ENCODE measurements at places on chromosomes 7 and 10.

DNA sequence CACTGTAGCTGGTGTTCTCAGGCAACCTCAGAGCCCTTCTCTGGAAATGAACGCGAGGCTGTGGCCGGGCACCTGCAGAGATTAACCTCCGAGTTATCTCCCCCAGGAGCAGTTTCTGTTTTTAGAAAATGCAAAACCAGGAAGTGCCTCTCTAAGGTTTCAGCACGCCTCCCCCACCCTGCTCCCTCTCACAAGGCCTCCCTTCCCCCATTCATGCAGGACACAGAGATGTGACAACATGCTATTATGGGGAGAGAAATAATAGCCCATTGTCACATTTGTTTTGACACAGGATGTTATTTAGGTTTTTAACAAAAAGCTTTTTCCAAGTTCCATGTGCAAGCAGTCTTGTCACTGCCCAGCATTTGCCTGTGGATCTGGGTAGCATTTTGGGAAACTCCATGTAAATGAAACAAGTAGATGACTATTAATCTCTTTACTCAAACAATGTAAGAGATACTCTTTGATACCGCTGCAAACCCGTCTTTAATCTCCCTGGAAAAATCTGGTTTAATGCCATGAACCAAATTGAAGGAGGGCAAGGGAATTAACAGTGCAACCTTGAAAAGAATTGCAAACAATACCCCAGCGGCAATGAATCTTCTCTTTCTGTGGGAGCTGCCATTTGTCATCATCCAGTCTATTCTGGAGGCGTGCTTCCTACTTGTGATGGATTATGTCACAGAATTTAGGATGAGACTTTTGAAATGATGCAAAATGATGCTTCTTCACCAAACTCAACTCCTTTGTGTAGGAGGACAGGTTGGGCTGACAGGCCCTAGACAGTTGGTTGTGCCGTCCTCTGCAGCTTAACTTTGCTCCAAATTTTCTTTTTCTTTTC is 86.5 kb upstream of the NMT2 start:
- no peaks in the 10 kb centered on the region for H3K27me3 ChIP-seq
- peak overlapping the region; percentile 6 for H3K4me3 ChIP-seq
- H3K4me1 ChIP-seq: peaks cover 6% of the 10 kb centered on the region
- no peaks in the 10 kb centered on the region for H3K36me3 ChIP-seq

GRCh38 chr7:25028370-25029021 is 48.5 kb upstream of the OSBPL3 start:
- no peak overlapping the region for H3K27ac ChIP-seq
- H3K4me3 ChIP-seq: no peak overlapping the region
- no peak for DNase-seq
- H3K4me1 ChIP-seq: no peaks in the 10 kb centered on the region

- no peak overlapping the region for H3K27ac ChIP-seq
- no peaks in the 10 kb centered on the region for H3K4me1 ChIP-seq
- H3K4me3 ChIP-seq: no peak overlapping the region
Measured at GRCh38 chr10:75688506-75689300, 257.3 kb downstream of the LRMDA start.

DNA sequence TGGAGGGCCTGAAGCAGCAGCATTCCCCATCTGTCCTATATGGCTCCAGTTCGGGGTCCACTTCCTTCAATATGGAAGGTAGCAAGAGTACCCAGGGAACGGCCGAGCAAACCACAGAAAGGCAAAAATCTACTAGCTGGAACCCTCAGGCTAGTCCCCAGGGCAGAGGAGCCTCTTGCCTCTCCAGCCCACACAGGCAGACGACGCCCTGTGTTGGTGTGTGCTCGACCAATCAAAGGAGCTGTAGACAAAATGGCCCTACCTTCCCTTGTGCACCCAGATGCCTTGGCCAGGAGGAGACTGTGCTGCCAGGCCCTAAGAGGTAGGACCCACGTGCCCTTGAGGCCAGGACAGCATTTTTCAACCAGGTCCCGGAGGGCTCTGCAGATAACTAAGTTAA is 91.5 kb downstream of the FAM53B start:
- H3K4me1 ChIP-seq: peaks cover 92% of the 10 kb centered on the region
- no peaks in the 10 kb centered on the region for H3K27me3 ChIP-seq
- no peaks in the 10 kb centered on the region for H3K36me3 ChIP-seq
- no peak for DNase-seq
- no peak overlapping the region for H3K4me3 ChIP-seq

DNA sequence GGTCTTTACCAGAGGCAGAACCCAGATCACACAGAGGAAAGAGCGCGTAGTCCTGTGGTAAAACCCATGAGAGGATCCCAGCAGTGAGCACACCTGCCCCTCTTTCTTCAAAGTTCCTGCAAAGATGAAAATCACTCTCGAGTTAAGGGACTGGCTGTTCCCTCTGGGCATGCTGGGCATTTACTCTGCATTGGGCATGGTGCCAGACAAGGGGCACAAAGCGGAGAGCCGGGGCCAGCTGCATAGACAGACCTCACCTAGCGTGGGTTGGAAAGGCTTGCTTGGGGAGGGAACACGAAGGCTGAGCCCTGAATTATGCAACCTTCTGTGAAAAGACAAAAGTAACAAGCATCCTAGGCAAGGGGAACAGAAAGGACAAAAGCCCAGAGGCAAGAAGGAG is 120.0 kb upstream of the TCERG1L start:
- H3K4me3 ChIP-seq: no peak overlapping the region
- no peak overlapping the region for H3K27ac ChIP-seq
- no peaks in the 10 kb centered on the region for H3K4me1 ChIP-seq
- no peak for DNase-seq
- H3K27me3 ChIP-seq: no peaks in the 10 kb centered on the region

DNA sequence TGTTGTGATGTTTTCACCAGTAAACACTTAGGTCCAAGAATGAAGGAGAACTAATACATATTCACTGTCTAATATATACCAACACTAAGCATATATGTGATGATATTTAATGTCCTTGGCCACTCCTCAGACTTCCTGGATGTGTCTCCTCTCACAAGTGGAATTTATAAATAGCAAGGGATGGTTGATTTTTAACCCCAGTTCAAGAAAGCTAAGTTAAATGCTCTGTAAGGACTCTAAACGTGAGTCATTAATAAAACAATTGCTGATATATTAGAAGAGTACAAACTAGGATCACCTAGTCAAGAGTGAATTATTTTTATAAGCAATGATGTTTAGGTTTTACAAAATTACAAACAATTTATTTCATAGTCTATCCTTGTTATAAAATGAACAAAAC is 355.9 kb upstream of the TMEM229A start:
- H3K27me3 ChIP-seq: no peaks in the 10 kb centered on the region
- H3K4me1 ChIP-seq: no peaks in the 10 kb centered on the region
- no peaks in the 10 kb centered on the region for H3K36me3 ChIP-seq
- DNase-seq: no peak

- H3K27me3 ChIP-seq: no peaks in the 10 kb centered on the region
- H3K4me3 ChIP-seq: no peak overlapping the region
- H3K27ac ChIP-seq: no peak overlapping the region
- H3K4me1 ChIP-seq: no peaks in the 10 kb centered on the region
- no peak for DNase-seq
Measured at GRCh38 chr7:29386196-29386765, 177.4 kb upstream of the PRR15 start.

DNA sequence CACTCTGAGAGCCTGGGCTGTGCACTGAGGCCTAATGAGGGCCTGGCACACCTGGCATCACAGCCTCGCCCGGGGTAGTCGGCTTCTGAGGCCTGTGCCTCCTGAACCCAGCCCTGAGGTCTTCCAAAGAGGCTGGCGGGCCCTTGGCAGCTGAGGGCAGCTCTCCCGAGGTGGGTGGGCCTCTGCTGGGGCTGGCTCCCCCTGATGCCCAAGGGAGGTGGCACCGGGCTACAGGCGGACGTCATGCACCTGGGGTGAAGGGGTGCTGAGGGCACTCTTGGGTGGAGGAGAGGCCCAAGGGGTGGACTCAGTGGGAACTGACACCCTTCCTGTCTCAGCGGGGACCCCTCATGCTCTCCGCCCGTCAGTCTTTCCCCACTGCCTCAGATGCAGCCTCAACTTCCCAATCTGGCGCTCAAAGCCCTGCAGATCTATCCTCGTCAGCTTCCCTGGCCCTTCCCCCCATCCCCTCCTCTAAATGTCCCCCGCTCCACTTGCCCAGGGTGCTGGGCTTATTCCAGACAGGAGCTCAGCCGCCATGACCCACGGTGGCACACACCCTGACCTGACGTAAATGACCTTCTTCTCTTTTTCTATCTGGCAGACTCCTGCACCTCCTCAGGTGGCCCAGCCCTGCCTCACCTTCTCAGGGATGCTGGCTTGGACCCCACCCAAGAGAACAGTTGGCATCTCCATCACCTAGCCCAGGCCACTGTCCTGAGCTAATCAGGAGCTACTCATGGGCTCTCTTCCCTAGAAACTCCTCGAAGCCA is 38.2 kb downstream of the MYL10 start:
- no peaks in the 10 kb centered on the region for H3K27me3 ChIP-seq
- H3K4me1 ChIP-seq: no peaks in the 10 kb centered on the region
- no peak overlapping the region for H3K4me3 ChIP-seq
- H3K27ac ChIP-seq: no peak overlapping the region

DNA sequence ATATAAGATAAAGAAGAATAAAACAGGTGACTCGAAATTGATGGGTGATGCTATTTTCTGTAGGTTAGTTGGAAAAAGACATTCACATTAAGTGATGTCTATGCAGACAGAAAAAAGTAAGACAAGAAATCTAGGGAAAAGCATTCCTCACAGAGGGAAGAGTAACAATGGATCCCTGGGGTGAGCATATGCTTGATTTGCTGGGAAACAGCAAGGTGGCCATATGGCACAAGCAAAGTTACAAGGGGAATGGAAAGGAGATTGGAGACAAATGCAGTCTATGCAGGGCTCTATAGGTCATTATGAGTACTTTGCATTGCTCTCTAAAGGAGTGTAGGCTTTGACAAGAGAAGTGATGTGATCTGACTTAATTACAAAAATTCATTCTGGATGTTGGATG is 90.9 kb upstream of the ZNF804B start:
- no peaks in the 10 kb centered on the region for H3K36me3 ChIP-seq
- H3K27me3 ChIP-seq: no peaks in the 10 kb centered on the region
- no peak overlapping the region for H3K4me3 ChIP-seq
- no peak for DNase-seq
- no peaks in the 10 kb centered on the region for H3K4me1 ChIP-seq
- no peak overlapping the region for H3K27ac ChIP-seq

GRCh38 chr10:59131666-59132065 is 44.8 kb upstream of the PHYHIPL start:
- no peak for DNase-seq
- H3K27me3 ChIP-seq: no peaks in the 10 kb centered on the region
- no peak overlapping the region for H3K27ac ChIP-seq
- no peak overlapping the region for H3K4me3 ChIP-seq
- no peaks in the 10 kb centered on the region for H3K36me3 ChIP-seq
- H3K4me1 ChIP-seq: no peaks in the 10 kb centered on the region

DNA sequence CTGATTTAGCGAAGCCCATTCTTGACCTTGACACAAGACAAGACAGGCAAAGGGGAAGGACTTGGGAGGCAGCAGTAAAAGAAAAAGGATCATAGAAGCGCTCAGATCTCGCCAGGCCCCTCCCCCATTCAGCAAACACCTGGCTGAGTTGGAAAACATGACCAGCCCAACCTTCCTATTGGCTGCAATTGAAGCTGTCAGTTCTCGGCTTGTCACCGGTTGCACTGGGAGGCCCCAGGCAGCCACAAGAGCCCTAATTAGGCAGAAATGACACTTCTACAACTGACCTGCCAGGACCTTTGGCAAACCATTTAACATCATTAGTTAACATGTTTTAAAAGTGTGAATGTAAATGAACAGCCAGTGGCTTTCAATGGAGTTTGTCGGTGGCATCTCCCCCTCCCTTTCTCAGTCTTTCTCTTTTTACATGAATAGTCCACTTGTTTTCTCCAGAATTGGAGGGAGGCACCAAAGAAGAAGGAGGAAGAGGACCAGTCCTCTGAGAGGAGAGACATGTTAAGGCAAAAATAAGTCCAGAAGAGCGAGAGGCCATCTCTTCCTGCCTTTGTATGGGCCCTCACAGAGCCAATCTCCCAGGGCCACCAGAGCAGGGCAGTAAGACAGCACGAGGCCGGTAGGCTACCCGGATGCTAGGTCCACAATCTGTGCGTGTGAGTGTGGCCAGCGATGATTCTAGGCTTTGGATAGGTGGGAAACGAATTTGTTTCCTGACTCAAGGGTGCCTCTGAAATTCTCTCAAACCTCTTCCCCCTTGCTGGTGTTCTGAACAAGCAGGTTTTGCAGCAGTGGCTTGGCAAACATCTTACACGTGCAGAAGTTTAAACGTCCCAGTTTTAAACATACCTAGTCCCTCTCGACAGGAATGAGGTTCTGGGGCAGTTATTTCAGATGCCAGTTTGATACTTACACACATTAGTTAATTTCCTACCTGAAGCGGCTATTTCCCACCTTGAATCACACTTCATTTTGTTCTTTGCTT is 15.0 kb upstream of the ENO4 start:
- no peak overlapping the region for H3K4me3 ChIP-seq
- H3K4me1 ChIP-seq: no peaks in the 10 kb centered on the region

DNA sequence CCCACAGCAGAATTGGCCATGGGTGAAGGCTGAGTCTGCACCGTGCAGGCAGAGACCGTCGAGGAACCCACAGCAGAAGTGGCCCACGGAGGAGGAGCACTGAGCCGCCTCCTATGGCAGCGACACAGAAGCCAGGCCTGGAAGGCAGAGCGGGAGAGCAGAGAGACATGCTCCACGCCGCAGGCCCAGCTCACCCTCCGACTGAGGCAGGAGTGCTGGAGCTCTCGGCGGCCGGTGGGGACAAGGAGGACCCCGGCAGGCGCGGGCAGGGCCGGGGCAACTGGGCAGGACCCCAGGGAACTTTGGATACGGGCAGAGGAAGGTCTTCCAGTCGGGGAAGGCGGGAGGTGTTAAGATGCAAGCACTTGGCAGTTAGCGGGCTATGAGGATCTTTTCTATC is 420.4 kb downstream of the DNAJB6 start:
- no peak overlapping the region for H3K27ac ChIP-seq
- no peak for DNase-seq
- no peaks in the 10 kb centered on the region for H3K4me1 ChIP-seq
- H3K4me3 ChIP-seq: no peak overlapping the region
- no peaks in the 10 kb centered on the region for H3K36me3 ChIP-seq

- H3K27ac ChIP-seq: no peak overlapping the region
- no peak for DNase-seq
Measured at GRCh38 chr7:11078247-11078834, 104.7 kb downstream of the PHF14 start.

- no peaks in the 10 kb centered on the region for H3K36me3 ChIP-seq
- H3K27ac ChIP-seq: no peak overlapping the region
- H3K27me3 ChIP-seq: no peaks in the 10 kb centered on the region
- no peak for DNase-seq
- H3K4me1 ChIP-seq: no peaks in the 10 kb centered on the region
Measured at GRCh38 chr7:123075838-123076467, 80.5 kb upstream of the TAS2R16 start.

GRCh38 chr7:91962419-91962818 is 21.8 kb downstream of the AKAP9 start:
- no peak overlapping the region for H3K4me3 ChIP-seq
- no peaks in the 10 kb centered on the region for H3K27me3 ChIP-seq
- H3K4me1 ChIP-seq: peaks cover 5% of the 10 kb centered on the region
- no peak overlapping the region for H3K27ac ChIP-seq
- DNase-seq: no peak

- no peak overlapping the region for H3K4me3 ChIP-seq
- H3K4me1 ChIP-seq: no peaks in the 10 kb centered on the region
- H3K36me3 ChIP-seq: no peaks in the 10 kb centered on the region
- H3K27me3 ChIP-seq: no peaks in the 10 kb centered on the region
- no peak overlapping the region for H3K27ac ChIP-seq
Measured at GRCh38 chr10:131250454-131251145, 60.9 kb downstream of the TCERG1L start.
